ENCODE measurements at places on chromosomes 6 and 20.

DNA sequence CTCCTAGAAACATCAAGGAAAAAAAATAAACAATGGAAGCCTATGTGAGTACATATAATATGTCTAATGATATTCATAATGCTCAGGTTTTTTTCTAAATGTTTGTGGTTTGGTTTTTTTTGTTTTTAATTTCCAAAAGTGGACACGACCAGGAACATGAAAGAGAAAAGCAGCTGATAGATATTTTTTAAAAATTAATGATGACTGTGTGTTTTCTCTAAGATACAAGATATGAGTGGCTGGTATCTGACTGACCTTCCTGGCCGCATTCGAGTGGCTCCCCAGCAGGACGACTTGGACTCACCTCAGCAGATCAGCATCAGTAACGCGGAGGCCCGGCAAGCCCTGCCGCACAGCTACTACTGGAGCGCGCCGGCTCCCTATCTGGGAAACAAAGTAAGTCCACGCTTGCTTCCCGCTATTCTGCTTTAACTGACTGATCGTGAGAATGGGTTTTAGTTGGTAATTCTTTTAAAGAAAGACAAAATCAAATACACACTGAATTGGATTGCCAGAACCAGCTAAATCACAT lies 309.6 kb downstream of the LAMA2 start:
- DNase-seq = no peak

DNA sequence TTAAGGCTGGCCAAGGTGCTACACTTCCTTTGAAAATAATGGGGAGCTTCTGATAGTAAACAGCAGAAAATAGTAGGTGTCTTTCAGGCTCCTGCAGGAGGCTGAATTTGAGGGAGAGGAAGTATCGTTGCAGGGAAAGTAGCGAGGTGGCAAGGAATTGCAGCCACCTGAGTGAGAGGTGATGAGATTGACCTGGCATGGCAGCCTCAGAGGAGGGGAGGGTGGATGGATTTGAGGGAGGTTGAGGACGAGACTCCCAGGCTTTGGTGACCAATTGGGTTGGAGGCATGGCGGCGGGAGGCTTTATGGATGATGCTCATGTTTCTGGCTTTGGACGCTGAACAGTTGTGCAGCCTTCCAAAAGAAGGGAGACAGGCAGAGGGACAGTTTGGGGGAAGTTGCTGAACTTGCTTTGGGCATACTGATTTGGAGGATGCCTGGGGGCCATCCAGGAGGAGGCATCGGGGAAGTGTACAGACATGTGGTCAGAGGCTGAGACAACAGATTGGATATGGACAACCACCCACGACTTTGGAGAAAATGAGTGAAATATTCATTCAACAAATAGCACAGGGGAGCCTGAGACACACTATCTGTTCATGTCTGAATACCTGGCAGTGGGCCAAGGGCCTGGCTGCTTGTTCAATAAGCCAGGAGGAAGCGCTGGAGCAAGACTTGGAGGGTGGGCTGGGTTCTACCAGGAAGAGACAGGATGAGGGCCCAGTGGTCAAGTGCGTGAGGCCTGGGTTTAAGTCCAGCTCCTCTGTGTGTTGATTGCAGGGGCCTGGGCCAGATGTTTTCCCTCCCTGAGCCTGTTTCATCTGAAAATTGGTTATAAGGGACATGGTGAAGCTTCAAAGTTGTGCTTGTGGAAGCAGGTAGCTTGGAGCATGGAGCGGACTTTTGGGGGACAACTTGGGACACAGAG lies 113.2 kb downstream of the CEBPB start:
- no peak for DNase-seq

DNA sequence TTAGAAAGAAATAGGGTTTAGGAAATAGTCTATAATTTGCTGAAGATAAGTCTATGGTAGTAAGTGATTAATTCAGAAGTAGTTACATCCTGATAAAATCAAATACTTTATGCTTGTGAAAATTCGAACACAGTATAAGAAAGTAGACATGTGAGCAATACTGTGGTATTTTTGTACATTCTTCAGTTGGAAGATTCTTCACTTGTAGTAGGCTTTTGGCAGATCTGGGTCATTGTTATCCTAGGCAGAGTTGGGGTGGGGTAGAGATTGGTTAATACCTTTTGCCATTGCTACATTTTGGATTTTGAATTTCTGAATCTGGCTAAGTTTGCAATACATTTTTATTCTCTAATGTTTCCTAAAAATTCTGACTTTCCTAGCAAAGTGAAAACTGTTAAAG lies 197.5 kb downstream of the BCKDHB start:
- DNase-seq = no peak

DNA sequence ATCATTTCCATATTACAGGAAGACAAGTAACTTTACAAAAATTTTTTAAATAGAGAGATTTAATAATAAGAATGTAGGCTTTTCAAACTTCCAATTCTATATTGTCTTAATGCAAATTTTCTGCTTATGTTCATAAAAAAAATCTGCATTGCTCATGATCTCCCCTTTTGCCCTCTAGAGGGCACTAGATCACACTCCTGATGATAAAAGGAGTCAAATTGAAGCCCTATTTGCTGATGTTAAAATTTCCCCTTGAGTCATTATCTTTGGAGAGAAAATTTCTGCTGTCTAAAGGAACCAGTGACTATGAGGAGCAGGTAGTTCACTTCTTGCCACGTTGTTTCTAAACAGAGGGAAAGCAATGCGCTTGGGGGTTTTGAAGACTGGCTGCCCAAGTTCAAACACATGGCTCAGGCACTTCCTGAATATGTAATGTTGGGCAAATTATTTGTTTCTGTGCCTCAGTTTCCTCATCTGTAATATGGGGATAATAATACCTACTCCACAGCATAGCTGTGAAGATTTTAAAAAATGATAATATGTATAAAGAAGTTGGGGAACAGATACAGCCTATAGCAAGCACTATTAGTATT lies 874.2 kb downstream of the TFAP2A start:
- no peak for DNase-seq

GRCh38 chr20:16125816-16126215 lies 447.4 kb downstream of the KIF16B start:
- no peak for DNase-seq

- DNase-seq = no peak
Observed at GRCh38 chr6:107813555-107814194, 10.4 kb downstream of the SCML4 start.

DNA sequence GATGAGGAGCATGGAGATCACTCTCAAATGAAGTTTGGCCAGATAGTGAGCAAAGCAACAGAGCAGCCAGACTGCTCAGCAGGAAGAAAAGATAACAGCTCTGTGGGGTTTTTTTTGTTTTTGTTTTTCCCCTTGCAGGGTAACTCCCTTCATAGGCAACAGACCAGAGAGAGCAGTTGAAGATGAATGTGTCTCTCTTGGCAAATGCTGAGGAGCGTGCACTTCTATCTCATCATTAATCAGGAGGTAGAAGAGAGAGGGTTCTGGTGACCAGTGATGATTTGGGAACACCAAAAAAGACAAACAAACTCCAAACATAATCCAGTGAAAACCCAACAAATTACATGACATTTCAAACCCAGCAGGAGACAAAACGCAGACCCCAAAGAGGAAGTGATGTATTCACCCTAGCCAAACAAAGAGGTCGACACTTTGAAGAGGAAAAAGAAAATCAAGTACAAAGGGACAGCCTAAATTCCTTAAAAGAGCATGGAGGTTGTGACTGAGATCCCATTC lies 66.2 kb upstream of the RREB1 start:
- DNase-seq = no peak

DNA sequence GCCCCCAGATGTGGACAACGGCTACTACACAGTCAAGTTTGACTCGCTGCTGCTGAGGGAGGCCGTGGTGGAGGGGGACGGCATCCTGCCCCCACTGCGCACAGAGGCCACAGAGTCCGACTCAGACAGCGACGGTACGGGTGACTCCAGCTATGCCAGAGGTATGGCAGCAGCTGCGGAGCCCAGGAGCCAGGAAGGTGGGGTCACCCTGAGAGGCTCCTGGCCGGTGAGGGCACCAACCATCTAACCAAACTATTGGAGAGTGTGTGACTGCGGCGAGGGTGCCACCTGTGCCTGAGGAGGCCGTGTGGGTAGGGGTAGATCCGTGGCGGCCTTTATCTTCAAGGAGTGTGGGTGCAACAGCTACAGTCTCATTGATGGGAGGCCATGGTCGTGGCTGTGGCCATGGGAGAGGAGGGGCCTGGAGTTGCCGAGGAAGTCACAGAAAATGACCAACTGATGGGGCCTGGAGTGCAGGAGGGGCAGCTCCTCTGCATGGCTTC lies 2.8 kb upstream of the LIME1 start:
- no peak for DNase-seq

- no peak for DNase-seq
Observed at GRCh38 chr6:17281100-17281496, at the start of gene RBM24. Gene RBM24 (plus strand): TSS chr6:17281361. CDS start chr6:17281582, 221 bp downstream.

DNA sequence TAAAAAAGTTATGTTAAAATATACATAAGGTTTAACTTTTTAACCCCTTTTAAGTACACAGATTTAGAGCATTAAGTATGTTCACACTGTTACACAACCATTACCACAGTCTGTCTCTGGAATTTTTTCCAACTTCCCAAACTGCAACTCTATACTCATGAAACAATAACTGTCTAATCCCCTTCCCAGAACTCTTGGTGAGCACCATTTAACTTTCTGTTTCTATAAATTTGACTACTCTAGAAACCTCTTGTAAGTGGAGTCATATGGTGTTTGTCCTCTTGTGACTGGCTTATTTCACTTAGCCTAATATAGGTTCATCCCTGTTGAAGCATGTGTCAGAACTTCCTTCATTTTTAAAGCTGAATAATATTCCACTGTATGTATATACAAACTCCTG lies 98.1 kb downstream of the MAP3K7 start:
- no peak for DNase-seq

DNA sequence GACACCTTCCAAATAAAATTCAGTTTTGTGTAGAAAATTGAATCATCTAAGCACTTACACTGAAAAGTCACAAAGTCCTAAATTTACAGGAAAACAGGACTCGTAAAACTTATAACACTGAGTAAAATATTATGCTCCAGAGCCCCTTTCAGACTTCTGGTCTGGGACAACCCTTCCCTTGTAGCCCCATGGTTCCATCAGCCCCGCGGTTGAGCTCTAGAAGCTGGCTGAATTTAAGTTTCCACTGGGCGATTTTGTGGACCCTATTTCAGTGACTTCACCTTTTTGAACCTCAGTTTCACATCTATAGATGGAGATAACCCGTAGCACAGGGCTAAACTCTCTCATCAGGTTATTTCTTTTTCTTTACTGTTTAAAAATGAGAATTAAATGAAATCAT lies 117.7 kb upstream of the BACH2 start:
- DNase-seq = no peak

DNA sequence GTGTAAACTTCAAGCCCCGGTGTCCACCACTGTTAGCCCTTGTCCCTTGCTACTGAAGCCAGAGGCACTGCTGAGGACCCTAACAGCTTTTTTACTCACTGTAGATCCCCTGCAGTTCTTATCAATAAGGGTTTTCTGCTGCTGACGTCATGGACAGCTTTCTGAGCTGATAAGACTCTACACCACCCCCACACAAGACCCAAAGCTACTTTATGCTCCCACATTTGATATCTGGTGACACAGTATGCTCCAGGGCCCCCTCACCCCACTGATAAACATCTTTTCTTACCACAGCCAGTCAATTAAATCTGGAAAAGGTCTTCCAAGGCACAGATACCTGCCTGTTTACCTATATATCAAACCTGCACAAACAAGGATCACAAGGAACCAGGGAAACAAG lies 65.3 kb downstream of the NUS1 start:
- DNase-seq = no peak

DNA sequence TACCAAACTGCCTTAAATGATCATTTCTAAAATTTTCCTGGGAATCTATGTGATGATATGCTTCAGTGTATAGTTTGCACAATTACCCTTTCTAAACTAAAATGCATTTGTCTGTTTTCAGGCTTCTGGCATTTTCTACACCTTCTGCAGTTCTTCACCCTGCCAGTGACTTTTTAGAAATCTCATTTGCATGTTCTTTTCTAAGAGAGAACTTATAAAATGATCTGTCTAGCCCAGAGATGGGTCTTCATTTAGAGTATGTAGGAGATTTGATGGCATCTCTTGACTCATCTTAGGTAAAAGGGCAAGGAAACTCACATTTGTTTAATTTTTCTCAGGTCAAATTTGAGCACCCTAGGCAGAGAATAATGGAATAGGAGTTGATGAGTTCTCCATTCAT lies 17.8 kb downstream of the NCOA7 start:
- no peak for DNase-seq

DNA sequence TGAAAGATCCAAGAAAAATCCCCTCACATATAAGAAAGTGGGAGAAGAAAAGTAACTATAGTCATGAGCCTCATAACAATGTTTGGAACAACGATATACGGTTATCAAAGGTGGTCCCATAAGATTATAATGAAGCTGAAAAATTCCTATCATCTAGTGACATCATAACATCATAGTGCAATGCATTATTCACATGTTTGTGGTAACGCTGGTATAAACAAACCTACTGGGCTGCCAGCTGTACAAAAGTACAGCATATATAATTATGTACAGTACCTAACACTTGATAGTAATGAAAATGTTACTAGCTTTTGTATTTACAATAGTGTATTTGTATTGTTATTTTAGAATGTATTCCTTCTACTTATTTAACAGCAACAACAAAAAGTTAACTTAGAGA lies 240.7 kb downstream of the RNGTT start:
- no peak for DNase-seq

GRCh38 chr6:37496951-37497885 lies 2.5 kb downstream of the CCDC167 start:
- DNase-seq = no peak

DNA sequence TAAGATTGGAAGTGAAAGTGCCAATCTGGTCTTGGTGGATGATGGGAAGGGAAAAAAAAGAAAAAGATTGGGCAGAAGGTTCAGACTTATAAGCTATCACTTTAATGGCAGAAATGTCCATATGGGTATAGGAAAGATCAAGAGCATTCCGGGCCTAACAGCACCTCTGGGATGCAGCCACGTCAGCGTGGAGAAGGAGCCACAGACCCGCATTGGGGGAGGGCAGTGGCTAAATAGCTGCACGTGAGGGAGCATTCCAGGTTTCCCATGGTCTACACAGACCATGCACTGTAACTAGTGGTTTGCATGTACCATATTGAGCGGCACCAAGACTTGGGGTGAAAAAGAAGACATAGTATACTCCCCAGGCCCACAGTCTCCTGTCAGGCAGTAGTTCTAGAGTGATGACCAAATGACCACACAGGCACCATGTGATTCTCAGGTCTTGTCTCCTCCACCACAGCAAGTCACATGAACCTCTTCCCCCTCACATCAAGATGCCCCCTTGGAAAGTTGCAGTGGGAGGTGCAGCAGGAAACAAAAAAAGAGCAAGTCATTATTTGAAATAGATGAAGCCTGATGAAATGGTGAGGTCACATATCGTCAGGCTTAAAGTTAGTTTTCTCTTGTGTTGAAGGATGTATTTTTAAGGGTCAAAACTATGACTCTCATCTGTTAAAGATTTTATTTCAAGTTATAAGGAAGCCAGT lies 94.4 kb upstream of the TNFAIP3 start:
- DNase-seq = no peak

GRCh38 chr20:17895641-17896171 lies 72.9 kb downstream of the SNX5 start:
- peak; percentile 61 for DNase-seq

GRCh38 chr20:61973515-61974356 lies 91.9 kb downstream of the TAF4 start:
- DNase-seq = no peak
